T-helper 1 cell (primary cell): ENCODE measurements at places on chromosomes 2 and 18.
A peak's percentile ranks its signal among the peaks of the same experiment; 100 is the strongest.

GRCh38 chr2:140998017-140998416 lies 1132.8 kb downstream of the LRP1B start:
- no peak for DNase-seq

- DNase-seq = no peak
These were observed 142.9 kb downstream of the CHST9 start for GRCh38 chr18:27042177-27042576.

DNA sequence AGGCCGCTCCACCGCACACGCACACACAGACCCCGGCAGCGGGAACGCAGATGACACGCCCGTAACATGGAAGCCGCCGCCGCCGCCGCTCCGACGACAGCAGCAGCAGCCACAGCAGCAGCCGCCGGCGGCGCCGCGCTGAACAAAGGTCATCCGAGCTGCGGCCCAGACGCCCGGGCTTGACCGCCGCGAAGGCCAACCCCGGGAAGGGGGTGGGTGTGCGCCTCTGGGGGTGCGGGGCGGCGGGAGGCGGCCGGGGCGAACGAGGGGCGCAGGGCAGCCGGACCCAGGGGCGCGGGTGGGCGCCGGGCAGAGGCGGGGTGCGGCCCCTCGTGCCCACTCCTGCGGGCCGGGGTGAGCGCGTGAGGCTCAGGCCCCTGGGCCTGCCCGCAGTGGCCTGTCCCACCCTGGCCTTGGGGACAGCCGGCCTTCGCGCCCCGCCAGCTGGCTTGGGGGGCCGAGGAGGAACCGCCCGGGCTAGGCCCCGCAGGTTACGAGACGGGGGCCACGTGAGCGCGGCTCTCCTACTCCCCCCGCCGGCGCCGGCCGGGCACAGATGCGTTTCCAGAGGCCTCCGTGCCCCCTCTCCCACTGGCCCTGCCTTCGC lies 1.0 kb upstream of the ZNF532 start:
- DNase-seq = peak; percentile 21

DNA sequence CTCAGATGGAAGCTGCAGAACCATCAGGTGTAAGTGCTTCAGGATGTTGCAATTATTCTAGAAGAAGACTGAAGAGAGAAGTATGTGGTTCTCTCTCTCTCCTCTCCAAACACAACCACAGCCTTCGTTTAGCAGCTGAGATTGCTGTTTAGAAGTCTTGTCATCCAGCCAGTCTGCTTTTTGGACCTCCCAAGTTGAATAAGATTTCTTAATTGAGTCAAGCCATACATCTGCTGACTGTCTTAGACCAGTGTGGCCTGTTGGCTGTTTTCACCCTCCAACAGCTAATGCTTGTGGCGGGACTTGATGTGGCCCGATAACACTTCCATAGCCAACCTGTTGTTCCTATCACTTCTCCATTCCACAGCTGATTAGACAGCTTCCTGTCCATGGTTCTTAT lies 91.3 kb upstream of the TMEM17 start:
- no peak for DNase-seq

DNA sequence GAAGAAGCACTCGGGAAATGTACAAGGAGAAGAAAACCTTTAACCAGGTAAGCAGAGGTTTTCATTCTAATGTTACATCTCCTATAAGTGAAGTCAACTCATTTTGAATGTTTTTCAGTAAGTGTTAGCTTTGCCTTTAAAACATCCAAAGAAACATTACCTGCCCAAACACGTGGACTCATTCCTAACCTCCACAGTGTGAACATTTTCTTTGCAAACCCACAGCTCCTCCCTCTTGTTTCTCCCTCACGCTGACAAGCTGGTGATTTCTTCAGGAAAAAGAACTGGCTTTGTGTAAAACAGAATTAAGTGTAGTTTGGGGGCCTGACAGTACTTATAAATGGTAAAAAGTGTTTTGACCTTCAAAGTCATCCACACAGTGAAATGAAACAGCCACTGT lies 72.5 kb downstream of the MTCL1 start:
- DNase-seq = no peak

DNA sequence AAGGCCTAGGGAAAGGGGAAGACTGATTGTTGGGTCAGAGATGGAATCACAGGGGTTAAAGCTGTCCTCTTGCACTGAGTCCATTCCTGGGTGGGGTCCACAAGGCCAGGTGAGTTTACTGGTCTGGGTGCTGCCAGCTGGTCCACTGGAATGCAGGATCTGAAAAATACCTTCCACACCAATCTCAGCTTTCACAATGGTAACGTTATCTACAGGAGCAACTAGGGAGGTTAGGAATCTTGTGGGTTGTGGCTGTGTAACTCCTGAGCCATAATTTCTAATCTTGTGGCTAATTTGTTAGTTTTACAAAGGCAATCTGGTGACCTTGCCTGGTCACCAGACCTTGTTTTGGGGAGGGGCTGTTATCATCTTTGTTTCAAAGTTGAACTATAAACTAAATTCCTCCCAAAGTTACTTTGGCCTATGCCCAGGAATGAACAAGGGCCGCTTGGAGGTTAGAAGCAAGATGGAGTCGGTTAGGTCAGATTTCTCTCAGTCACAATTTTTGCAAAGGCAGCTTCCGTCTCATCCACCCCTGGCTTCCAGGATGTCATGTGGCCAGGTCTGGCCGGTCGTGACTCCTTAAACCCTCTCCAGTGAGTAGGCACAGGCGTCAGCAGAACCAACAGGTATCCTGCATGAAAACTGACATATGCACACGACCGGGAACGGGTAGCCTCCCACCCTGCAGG lies 123.3 kb upstream of the SH3BP4 start:
- no peak for DNase-seq

GRCh38 chr2:17830053-17831034 lies 14.1 kb downstream of the MSGN1 start:
- DNase-seq = no peak

DNA sequence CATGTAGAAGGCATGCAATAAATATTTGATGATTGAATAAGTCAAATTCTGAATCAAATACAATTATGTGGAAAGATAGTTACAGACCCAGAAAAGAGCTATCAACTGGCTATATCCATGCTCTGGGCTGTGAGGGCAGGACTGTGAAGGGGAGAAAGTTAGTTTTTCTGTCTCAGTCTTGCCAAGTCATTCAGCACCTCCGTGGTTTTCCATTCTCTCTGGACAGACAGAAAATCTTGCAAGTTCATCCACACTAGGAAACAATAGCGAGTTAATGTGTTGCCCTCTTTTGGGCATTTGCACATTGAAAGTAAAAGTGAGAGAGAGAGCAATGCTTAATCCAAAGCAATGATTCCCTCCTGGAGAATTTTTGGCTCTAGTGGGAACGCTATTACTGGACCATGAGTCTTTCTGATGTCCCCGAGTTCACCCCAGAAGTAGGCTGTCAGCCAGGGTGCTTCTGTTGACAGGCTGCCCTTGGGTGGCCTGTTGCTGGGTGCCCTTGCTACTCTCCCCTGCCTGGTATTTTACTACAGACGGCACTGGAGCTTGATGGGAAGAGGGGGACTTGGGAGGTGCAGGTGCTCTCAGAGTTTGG lies 238.3 kb downstream of the LOXHD1 start:
- DNase-seq = no peak

GRCh38 chr18:33440060-33441043 lies at the start of gene CCDC178:
TSS of gene CCDC178 (minus strand) at chr18:33440721. CDS start at chr18:33412088, 28,633 bp downstream.
- DNase-seq = no peak

DNA sequence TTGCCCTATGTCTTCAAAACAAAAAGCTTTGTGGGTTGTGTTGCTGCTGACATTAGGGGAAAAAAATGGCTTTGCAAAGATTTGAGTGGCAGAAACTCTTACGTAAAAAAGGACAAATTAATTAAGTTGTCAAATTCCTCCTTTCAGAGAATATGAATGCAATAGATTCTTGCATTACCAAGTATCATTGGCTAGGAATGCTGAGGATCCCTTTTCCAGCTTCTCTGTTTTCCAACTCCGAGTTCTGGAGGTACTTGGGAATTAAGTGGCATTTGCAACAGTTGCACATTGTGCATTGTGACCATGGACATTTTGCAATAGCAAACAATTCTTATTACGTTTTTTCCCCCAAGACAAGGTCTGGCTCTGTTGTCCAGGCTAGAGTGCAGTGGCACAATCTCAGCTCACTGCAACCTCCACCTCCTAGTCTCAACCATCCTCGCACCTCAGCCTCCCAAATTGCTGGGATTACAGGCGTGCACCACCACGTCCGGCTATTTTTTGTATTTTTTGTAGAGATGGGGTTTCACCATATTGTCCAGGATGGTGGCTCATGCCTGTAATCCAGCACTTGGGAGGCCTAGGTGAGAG lies 29.9 kb upstream of the PPP1CB start:
- no peak for DNase-seq

DNA sequence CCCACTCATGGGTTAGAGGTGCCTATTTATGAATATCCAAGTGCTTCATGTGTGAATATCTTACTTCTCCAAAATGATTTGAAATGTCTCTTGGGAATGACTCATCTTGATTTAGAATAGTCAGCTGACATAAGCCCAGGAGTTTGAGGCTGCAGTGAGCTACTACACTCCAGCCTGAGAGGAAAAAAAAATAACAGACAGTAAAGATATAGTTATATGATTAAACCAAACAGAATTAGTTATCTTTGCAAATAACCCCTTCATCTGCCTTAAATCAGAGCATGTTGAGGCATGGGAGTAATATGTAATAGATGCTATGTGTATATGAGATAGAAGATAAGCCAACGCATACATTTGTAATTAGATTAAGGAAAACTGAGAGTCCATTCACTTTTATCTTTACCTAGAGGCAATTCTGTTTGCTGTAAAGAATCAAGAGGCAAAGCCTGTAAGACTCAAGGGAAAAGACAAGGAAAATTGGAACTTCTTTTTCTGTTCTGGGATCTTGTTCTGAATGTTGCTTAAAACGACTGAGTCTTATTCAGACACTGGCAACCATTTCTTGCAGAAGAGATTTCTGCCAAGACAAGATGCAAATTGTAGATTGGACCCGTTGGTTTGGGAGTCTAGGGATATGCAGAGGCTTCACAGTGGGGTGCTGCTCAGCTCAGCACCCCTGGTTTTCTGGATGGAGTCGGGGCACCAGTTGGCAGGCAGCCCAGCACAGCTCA lies 104.4 kb downstream of the LIPG start:
- no peak for DNase-seq

DNA sequence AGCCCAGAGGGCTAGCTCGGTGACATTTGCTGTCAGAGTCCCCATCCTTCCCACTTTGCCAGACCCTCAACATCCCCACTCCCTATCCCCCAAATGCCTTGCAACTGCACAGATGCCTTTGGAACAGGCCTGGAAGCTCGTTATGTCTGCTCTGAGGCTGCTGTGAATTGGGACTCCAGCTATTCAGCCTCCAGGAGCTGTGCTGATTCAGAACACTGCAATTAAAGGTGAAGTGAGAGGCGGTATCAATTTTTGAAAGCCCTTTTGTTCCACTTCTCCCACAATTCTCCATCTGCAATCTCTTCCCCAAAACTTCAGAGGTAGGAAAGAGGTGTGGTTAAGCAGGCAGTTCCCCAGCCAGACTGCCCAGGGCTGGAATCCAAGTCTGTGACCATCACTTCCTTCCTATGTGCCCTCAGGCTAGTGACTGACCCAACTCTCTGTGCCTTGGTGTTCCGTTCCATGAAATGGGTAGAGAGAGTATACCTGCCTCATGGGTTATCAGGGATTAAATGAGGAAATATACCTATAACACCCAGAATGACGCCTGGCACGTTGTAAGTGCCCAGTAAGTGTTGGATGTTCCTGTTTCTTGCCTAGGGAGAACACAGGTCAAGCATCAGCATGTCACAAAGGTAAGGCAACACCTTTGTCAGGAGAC lies 17.5 kb downstream of the NOSTRIN start:
- DNase-seq = no peak

- no peak for DNase-seq
These were observed 2.4 kb downstream of the HNRNPLL start for GRCh38 chr2:38600242-38600891.

DNA sequence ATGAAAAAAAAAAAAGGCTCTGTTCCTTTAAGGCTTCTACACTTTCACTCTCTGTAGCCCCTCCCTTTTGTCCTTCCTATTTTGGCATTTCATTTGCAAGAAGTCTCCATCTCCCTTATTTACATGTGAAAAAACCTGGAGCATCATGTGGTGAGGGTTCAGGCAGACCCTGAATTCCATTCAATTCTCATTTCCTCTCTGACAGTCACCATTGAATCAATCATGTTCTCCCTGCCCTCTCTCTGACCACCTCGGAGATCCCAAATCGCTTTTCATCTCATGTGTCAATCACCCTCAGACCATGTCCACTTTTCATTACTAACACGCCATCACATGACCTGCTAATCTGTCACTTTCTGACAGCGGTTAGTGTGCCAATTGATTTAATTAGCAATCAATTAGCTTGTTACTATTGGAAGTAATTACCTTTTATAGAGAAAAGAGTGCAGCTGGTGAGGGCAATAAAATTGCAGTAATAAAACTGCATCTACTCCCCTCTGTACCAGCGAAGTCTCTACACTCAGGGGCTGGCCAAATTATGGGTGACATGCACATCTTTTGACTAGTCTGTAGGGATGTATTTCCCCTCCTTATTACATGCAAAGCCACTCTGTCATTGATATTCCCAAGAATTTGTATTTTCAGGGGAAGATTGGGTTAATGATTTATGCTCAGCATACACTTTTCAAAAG lies 317.4 kb downstream of the EN1 start:
- DNase-seq = no peak

- DNase-seq = no peak
These were observed 328.6 kb downstream of the CDH2 start for GRCh38 chr18:27848336-27848735.

DNA sequence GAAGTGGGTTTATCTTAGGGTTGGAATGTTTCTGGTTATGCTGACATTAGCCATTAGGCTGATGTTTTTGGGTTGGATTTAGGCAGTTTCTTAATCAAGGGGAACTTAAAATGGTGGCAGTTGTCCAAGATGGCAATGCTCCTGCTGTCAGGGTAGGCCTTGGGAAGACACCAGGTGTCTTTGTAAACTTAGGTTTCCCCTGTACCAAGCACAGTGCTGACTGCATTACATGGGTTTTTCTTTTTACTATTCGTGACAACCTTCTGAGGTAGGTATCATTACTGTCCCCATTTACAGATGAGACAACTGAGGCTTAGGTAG lies 528 bp upstream of the ATG16L1 start:
- DNase-seq = no peak

GRCh38 chr2:20737505-20737904 lies 70.6 kb downstream of the GDF7 start:
- DNase-seq = no peak

DNA sequence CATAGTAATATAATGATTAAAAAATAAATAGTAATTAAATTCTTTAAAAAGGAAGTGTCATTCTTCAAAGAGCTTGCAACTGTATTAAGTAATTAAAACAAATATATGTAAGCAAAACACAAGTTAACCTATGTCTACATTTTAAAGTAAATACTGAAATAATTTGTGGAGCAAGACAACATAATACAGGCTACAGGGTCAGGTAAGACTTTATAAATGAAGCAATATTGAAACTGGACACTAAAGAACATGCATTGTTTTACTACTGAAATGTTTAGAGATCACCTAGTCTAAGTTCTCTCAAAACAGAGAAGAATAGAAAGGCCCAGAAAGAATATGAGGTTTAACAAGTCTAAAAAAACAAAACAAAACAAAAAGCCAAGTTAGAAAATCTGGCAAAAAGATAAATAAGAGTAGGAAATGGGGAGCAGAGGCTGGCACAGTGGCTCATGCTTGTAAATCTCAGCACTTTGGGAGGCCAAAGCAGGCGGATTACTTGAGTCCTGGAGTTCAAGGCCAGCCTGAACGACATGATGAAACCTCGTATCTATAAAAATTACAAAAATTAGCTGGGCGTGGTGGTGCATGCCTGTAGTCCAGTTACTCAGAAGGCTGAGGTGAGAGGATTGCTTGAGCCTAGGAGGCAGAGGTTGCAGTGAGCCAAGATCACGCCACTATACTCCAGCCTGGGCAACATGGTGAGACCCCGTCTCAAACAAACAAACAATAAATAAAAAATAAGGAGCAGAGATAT lies 34.4 kb downstream of the VPS54 start:
- DNase-seq = no peak

- DNase-seq = no peak
These were observed 231.0 kb downstream of the DCC start for GRCh38 chr18:52570975-52571374.
